Activated CD8-positive, alpha-beta memory T cell treated with anti-CD3 and anti-CD28 coated beads for 36 hours (primary cell): ENCODE measurements at places on chromosomes 7 and 10. TPM values are rescaled to one million over a fixed set of nuclear protein-coding genes. Genes with fewer than 3 reads are reported as not detected.

ASZ1 gene
- not detected for total RNA-seq

GHRHR gene
- total RNA-seq: not detected

MYH16 gene
- total RNA-seq: not detected

ORC5 gene
- total RNA-seq: 31.7 TPM

PIP gene
- total RNA-seq: not detected

ING3 gene
- 24.0 TPM for total RNA-seq

GIMAP2 gene
- total RNA-seq: 30.6 TPM

SPDYE9 gene
- not detected for total RNA-seq

HOXA2 gene
- not detected for total RNA-seq

MYO3A gene
- total RNA-seq: not detected

GNAT3 gene
- not detected for total RNA-seq

ITPRID1 gene
- total RNA-seq: not detected

CLCN1 gene
- total RNA-seq: not detected

SLC13A1 gene
- not detected for total RNA-seq

ZNF117 gene
- total RNA-seq: 4.1 TPM

CALML5 gene
- not detected for total RNA-seq

WASHC2A gene
- total RNA-seq: 28.8 TPM

CNNM1 gene
- 0.23 TPM for total RNA-seq
